ENCODE measurements at places on chromosomes 3 and 15.

- no peak for DNase-seq
Measured at GRCh38 chr15:22942306-22942855, 37.8 kb downstream of the CYFIP1 start.

- no peak for DNase-seq
Measured at GRCh38 chr15:72141171-72142084, 23.2 kb downstream of the SENP8 start.

DNA sequence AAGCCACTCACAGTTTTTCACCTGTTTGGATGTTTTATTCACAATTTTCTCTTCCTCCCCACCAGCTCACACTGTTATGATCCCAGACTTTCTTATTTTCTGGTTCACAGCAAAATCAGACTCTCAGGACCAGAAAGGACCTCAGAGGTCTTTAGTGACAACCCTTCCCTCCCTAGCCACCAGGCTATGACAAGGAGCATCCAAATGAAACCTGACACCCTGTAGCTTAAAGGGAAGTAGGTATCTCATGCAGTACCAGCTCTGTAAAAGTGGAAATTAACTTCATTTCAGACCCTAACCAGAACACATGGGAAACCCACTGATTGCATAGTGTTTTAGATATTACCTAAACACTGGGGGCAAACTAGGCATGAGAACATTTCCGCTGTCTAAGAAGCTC, 45.3 kb downstream of the ATP13A5 start:
- no peak for DNase-seq

- no peak for DNase-seq
Measured at GRCh38 chr3:171285287-171285686, 174.9 kb downstream of the TNIK start.

GRCh38 chr15:98599909-98600691, 48.2 kb upstream of the IGF1R start:
- no peak for DNase-seq

GRCh38 chr3:141405591-141405990, 37.3 kb downstream of the ZBTB38 start:
- DNase-seq: no peak

GRCh38 chr15:47505712-47506328, 211.5 kb upstream of the SEMA6D start:
- no peak for DNase-seq

GRCh38 chr15:31437686-31438085, 111.1 kb downstream of the KLF13 start:
- no peak for DNase-seq

DNA sequence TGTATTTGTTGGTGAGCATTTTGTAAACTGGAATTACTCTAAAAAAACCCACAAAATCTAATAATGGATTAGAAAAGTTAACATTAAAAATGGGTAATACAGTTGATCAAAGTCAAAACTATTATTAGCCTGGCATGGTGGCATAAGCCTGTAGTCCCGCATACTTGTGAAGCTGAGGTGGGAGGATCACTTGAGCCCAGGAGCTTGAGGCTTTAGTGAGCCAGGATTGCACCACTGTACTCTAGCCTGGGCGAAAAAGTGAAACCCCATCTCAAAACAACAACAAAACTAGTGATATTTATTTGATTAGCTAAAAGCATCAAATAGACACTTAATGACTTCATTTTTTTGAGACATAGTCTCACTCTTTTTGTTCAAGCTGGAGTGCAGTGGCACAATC, 3.6 kb downstream of the SNX1 start:
- DNase-seq: no peak

GRCh38 chr15:91032919-91033803, 10.8 kb upstream of the VPS33B start:
- peak; percentile 6 for DNase-seq

DNA sequence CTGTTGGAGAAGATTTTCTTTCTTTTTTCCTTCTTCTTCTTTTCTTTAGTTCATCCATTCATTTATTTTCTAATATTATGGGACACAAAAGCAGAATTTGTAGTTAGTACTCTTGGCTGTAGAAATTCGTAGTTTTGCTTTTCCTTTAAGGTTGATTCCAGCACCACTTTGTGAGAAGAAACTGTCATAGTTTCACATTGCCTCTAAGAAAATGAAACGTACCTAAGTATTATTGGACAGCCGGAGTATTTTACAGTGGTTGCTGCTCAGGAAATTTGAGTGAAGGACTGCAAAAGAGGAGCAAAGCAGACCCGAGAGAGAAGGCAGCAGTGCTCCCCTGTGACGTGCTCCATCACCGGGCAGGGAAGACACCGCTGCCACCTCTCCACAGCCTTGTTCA, 48.1 kb downstream of the PLCL2 start:
- no peak for DNase-seq

DNA sequence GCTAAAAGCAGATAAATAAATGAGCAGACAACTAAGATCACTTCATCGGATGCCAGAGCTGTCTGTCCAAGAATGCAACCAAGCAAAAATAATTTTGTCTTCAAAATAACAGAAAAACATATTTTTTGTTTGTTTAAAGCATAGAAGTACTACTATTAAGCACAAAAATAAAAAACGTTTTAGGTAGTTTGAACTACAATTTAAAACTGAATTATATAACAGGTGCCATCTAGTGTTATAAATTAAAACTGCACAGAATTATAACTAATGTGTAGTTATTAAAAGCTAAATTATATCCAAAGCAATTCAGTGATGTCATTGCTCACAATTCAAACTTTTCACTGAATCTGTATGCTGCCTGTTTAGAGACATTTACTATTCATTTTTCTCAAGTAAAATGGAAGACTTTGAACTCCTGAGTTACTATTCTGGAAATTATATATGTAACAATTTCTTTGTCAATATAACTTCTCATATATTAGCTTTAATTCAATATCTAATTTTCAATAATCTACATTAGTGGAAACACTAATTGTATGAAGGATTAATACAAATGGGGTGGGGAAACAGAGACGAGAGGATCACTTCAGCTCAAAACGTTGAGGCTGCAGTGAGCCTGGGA, 29.5 kb downstream of the LINS1 start:
- DNase-seq: peak; percentile 8

- no peak for DNase-seq
Measured at GRCh38 chr3:138188013-138188730, 1.1 kb downstream of the ARMC8 start.

- DNase-seq: no peak
Measured at GRCh38 chr15:69722924-69723323, 270.3 kb downstream of the RPLP1 start.

- DNase-seq: no peak
Measured at GRCh38 chr3:192879346-192880031, 38.2 kb downstream of the MB21D2 start.

GRCh38 chr3:13012221-13012691, 61.0 kb downstream of the IQSEC1 start:
- DNase-seq: peak; percentile 48

DNA sequence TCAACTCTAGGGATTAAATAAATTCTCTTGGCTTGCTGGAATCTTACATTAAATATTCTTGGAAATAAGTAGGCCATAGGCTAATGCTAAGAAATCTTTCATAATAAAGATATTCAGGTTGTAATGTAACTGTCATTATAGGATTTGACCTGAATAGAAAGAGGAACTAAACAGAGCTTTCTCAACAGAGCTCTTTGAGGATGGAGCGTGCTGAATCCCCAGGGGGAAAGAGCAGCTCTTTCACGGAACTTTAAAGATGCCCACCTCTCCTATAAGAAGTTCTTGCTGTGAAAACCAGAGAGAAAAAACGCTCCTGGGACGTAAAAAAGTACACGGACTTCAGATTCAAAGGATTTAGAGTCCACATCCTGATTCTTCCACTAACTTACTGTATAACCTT, 77.9 kb downstream of the NTRK3 start:
- DNase-seq: no peak

DNA sequence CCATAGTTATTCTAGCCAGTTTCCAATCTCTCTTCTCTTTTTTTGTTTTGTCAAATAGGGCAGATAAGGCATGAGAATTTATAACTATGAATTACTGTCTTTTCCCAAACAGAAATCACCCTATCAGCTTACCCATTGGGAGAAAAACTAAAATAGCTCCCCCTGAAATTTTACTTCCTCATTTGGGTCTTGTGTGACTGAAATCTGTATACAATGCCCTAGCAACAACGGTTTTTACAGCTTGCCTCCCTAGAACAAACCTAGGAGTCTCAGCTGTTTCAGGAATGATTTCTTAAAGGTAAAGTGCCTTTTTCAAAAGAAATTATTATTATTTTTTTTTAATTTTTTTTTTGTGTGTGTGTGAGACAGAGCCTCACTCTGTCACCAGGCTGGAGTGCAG, 56.8 kb downstream of the CD86 start:
- no peak for DNase-seq

DNA sequence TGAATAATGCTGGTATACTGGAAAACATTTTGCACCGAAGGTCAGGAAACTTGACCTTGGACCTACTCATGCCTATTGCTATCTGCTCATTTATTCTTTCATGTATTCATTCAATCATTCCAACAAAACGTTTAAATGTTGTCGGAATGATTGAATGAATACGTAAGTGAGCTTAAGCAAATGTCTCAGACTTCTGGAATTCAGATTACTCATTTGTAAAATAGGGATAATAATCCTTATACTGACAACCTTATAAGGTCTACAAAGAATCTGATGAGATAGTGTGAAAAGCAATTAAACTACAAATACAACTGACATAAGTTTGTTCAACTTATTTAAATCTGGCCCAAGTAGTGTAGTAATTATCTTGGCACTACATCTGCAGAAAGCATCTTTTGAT, 288.7 kb downstream of the WDR72 start:
- no peak for DNase-seq

DNA sequence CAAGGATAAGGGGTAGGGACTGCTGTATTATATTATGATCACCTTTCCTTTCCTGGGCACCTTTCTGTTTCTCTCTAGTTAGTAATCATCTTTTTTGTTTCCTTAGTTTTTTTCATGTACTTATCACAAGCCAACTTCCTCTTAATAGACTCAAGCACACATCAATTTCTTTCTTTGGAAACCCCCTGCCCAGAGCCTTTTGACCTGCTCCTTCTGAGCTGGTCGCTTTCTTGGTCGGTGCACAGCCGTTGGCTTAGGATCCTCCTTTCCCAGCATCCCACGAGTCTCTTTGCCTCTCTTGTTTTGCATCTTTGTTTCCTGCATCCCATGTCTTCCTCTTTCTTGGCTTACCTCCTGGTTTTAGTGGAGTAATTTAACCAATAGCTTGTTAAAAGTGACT, 26.9 kb downstream of the GASK1A start:
- DNase-seq: no peak

- no peak for DNase-seq
Measured at GRCh38 chr15:68518785-68519430, 59.9 kb upstream of the CORO2B start.

GRCh38 chr3:120823156-120823555, 80.6 kb downstream of the GTF2E1 start:
- DNase-seq: no peak

DNA sequence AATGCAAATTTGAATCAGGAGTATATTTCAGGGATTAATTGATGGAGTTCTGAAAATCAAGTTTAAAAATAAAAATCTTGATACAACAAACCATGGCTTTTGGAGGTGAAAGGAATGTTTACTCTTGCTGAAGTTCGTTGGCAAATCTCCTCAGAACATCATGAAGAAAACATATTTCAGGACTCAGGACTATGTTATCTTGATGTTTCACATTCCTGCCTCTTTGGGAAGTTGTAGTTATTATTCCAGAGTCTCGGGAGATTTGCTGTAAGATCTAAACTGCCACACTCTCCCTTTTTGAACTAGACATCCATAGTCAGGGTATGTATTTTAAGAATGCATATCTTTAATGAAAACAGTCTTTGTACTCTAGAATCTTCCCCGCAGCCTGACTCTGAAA, 271.2 kb downstream of the RBMS3 start:
- DNase-seq: no peak

DNA sequence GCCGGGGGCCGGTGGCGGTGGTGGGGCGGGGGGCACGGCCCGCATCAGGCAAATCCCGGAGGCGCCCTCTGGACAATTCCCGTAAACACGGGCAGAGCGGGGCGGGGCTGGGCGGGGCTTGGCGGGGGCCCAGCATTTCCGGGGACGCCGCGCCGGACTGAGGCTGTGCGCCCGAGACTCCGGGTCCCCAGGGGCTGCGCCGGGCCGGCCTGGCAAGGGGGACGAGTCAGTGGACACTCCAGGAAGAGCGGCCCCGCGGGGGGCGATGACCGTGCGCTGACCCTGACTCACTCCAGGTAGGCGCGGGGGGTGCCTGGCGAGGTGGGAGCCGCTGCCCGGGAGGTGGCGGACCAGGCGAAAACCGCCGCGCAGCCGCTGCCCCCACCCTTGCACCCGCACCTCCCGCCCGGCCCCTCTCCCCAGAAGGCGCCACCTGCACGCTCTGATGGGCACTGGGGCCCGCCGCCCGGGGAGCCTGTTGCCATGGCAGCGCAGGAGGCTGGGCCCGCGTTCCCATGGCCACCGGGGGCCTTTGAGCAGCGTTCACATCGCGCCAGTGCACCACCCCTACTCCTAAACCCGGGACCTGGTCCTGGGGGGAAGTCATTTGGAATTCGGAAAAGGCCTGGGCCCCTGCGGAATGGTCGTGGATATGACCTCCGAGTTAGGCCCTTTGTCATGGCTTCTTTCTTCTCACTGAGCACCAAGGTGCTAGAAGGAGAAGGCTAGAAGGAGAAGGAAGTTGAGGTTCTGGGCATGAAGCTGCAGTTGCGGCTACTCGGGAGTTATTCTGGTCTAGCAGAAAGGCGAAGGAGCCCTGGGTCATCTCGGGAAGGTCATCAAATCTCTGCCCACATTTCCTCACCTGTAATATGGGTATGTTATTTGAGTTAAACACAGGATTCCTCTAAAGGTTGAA, 16.1 kb upstream of the SEMA4B start:
- DNase-seq: peak; percentile 57

GRCh38 chr3:150725548-150725947, 21.8 kb upstream of the ERICH6 start:
- DNase-seq: no peak

- no peak for DNase-seq
Measured at GRCh38 chr3:193662757-193663322, 69.8 kb downstream of the OPA1 start.

DNA sequence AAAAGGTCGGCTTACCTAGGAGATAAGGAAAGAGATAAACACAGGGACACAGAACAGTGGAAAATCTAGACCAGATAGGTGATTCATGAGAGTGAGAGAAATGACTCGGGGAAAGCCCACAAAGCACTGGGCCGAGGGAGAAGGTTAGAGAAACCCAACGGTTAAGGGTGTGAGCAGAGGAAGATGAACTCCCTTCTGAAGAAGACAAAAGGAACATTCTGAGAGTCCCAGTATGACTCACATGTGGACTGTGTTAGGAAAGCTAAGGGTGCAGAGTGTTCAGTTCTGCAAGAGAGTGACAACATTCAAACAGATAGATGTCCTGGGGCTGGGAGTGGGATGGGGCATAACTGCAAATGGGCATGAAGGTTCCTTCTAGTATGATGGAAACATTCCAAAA, 83.0 kb downstream of the CNTN3 start:
- no peak for DNase-seq

GRCh38 chr3:170766253-170766652, 103.7 kb downstream of the RPL22L1 start:
- DNase-seq: no peak

DNA sequence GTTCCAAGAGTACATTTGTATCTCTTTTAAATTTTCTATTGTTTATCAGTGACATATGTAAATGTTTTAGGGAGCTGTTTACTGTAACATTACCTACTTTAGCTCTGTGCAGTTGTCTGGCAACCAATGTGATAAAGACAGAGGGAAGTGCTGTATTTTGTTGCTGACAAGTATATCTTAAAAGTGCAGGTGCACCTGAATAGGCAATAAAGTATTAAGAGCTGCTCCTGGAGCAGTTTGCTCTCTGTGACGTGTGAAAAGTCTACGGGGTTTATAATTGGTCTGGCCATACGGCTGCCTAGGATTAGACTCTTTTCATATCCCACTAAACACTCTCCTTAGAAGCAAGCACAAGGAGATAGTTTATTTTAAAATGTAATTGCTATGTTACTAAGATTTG, 178.3 kb downstream of the IGF1R start:
- no peak for DNase-seq
